ENCODE measurements at places on chromosomes 3 and 15.

GRCh38 chr15:68224108-68224507, 5.4 kb downstream of the CLN6 start:
- no peak for DNase-seq

GRCh38 chr3:50194903-50195500, 3.6 kb downstream of the GNAT1 start:
- no peak for DNase-seq

DNA sequence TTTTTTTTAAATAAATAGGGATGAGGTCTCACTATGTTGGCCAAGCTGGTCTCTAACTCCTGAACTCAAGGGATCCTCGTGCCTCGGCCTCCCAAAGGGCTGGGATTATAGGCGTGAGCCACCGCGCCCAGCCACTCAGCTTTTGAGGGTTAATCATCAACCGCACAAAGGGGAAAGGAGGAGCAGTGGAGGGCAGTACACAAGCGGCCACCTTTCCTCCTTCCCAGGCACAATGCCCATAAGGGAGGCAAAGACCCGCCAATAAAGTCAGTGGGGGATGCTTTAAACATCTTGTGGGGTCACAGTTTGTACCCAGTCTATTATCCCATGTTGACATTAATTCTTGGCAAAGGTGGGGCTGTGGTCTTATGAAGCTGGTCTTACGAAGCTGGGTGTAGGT, 32.4 kb downstream of the EHD4 start:
- DNase-seq: no peak

DNA sequence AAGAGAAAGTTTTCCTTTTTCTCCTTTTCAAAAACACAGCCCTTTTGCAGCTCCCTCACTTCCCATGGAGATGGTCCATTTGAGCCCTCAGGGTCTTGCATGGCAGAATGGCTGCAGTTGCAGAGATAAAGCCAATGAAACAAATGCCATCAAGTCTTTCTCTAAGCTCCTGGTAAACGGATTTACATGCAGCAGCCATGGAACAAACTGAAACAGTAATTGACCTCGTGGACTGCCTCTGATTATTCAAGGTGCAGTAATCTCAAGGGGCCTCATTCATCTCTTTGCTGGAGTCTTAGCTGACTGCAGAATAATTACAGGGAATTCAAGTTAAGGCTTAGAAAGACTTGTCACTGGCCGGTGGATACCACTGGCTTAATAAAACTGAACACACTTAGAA, 125.1 kb downstream of the SQOR start:
- no peak for DNase-seq

DNA sequence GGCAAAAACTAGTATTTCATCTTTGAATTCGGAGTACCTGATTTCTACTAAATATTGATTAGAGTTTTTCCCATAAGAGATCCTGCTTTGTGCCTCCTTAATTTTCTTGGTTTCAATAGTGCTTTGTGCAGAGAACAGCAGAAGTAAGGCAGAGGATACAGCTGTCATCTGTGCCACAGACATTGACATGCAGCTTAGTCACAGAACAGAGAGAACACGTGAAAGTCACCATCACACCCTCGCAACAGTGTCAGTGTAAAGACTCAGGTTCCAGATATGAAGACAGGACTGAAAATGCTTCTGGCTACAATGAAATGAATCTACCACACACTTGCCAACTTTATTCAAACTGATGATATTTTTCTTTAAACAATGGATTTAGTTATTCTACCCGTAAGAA, 942.8 kb upstream of the CFAP20DC start:
- DNase-seq: no peak

- no peak for DNase-seq
These were observed 33.1 kb upstream of the EIF4A2 start for GRCh38 chr3:186750316-186750715.

All from CD4-positive, alpha-beta T cell treated with Interferon gamma for 1 hour (primary cell).